Cardiac muscle cell (in vitro differentiated cells and primary cell): ENCODE measurements at places on chromosomes 3 and 15. TPM values are rescaled to one million over a fixed set of nuclear protein-coding genes. Genes with fewer than 3 reads are reported as not detected.

The IGSF10 gene
- polyA plus RNA-seq = 0.17 TPM in 1 of 2 replicates, not detected in the other

The RPL32 gene
- 726 and 889 TPM in 2 replicates for polyA plus RNA-seq

The AP3B2 gene
- 1.4 and 4.8 TPM in 2 replicates for polyA plus RNA-seq

The EIF4E3 gene
- 10.5 and 10.8 TPM in 2 replicates for polyA plus RNA-seq

The GNAT1 gene
- not detected in 2 replicates for polyA plus RNA-seq

The CKMT1B gene
- 3.3 and 6.5 TPM in 2 replicates for polyA plus RNA-seq

The CTXN2 gene
- polyA plus RNA-seq = 0.06 TPM in 1 of 2 replicates, not detected in the other

The MUC4 gene
- 0.16 and 0.25 TPM in 2 replicates for polyA plus RNA-seq

The OPA1 gene
- 26.6 and 39.0 TPM in 2 replicates for polyA plus RNA-seq

The CTNNB1 gene
- 213 and 298 TPM in 2 replicates for polyA plus RNA-seq

The FILIP1L gene
- polyA plus RNA-seq = 0.75 and 0.82 TPM in 2 replicates
